Activated naive CD8-positive, alpha-beta T cell treated with anti-CD3 and anti-CD28 coated beads for 36 hours (primary cell): ENCODE measurements at places on chromosomes 5 and 9.

- H3K27me3 ChIP-seq = no peaks in the 10 kb centered on the region
- H3K36me3 ChIP-seq = peaks cover 11% of the 10 kb centered on the region
- no peak for DNase-seq
- peaks cover 7% of the 10 kb centered on the region for H3K4me1 ChIP-seq
These were observed 13.9 kb upstream of the CTNNAL1 start for GRCh38 chr9:109027176-109027575.

- H3K27ac ChIP-seq = no peak overlapping the region
- no peaks in the 10 kb centered on the region for H3K27me3 ChIP-seq
- H3K4me1 ChIP-seq = no peaks in the 10 kb centered on the region
- DNase-seq = no peak
- no peak overlapping the region for H3K4me3 ChIP-seq
- H3K36me3 ChIP-seq = no peaks in the 10 kb centered on the region
These were observed 778.3 kb downstream of the PRELID2 start for GRCh38 chr5:145056800-145057199.

- no peaks in the 10 kb centered on the region for H3K27me3 ChIP-seq
- peak; percentile 81 for DNase-seq
- peaks cover 16% of the 10 kb centered on the region for H3K4me1 ChIP-seq
- H3K27ac ChIP-seq = no peak overlapping the region
- no peaks in the 10 kb centered on the region for H3K36me3 ChIP-seq
- H3K4me3 ChIP-seq = peak overlapping the region; percentile 64
These were observed 10.2 kb downstream of the C9orf50 start for GRCh38 chr9:129610473-129611306.

GRCh38 chr5:135221187-135221473, 177.9 kb downstream of the MACROH2A1 start:
- no peaks in the 10 kb centered on the region for H3K36me3 ChIP-seq
- peaks cover 3% of the 10 kb centered on the region for H3K27me3 ChIP-seq
- DNase-seq = no peak
- no peaks in the 10 kb centered on the region for H3K4me1 ChIP-seq
- H3K27ac ChIP-seq = no peak overlapping the region

DNA sequence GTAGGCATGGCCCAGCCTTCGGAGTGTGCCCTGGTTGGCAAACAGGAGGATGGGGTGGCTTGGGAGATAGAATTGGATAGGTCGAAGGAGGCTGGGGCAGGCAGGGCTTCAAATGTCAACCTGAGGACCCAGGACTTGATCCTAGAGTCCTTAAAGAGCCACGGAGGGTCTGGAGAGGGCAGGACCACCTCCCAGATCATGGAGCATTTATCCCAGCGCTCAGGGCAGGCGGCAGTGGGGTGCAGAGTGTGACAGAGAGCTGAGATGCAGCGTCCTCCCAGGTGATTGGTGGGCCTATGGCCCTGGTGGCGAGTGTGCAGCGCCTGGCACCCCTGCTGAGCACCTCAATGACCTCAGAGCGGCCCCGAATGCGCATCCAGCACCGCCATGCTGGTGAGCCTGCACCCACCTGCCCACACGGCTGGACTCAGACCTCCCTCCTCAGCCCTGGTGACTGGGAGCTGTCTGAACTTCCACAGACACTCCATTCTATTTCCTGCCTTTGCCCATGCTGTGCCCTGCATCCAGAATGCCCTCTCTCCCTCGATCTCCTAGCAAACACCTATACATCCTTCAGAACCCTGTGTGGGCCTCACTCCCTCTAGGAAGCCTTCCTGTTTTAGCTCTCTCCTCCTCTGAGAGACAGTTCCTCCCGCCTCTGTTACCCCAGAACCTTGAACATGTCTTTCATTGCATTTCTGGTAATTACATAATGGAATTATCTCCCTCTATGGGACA, 6.3 kb downstream of the ADGRD2 start:
- peaks cover 17% of the 10 kb centered on the region for H3K27me3 ChIP-seq
- H3K36me3 ChIP-seq = no peaks in the 10 kb centered on the region
- DNase-seq = no peak
- no peak overlapping the region for H3K27ac ChIP-seq
- no peaks in the 10 kb centered on the region for H3K4me1 ChIP-seq
- H3K4me3 ChIP-seq = no peak overlapping the region

DNA sequence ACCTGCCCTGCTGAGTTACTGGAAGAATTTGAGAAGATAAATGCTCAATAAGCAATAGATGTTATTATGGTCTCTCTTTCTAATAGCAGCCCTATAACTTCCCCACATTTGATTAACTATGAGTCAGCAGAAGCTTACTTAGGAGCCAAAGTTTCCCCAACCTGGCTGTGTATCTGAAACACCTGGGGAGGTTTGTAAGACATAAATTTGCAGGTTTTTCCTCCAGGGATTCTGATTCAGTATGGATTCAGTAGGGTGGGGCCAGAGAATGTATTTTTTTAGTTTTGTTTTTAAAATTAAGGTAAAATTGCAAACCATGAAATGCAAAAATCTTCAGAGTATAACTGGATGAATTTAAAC, 44.9 kb upstream of the GNPDA1 start:
- H3K4me1 ChIP-seq = peaks cover 27% of the 10 kb centered on the region
- H3K4me3 ChIP-seq = no peak overlapping the region
- H3K27ac ChIP-seq = no peak overlapping the region
- H3K27me3 ChIP-seq = no peaks in the 10 kb centered on the region
- H3K36me3 ChIP-seq = no peaks in the 10 kb centered on the region

- peaks cover 55% of the 10 kb centered on the region for H3K36me3 ChIP-seq
- peaks cover 74% of the 10 kb centered on the region for H3K4me1 ChIP-seq
- peak overlapping the region; percentile 54 for H3K4me3 ChIP-seq
- H3K27ac ChIP-seq = peak overlapping the region; percentile 86
These were observed 17.2 kb downstream of the TRIM14 start for GRCh38 chr9:98101868-98102273.

- no peak for DNase-seq
- no peaks in the 10 kb centered on the region for H3K36me3 ChIP-seq
- H3K27me3 ChIP-seq = peaks cover 3% of the 10 kb centered on the region
- no peaks in the 10 kb centered on the region for H3K4me1 ChIP-seq
- no peak overlapping the region for H3K27ac ChIP-seq
These were observed 104.8 kb downstream of the GNA14 start for GRCh38 chr9:77543131-77543822.

DNA sequence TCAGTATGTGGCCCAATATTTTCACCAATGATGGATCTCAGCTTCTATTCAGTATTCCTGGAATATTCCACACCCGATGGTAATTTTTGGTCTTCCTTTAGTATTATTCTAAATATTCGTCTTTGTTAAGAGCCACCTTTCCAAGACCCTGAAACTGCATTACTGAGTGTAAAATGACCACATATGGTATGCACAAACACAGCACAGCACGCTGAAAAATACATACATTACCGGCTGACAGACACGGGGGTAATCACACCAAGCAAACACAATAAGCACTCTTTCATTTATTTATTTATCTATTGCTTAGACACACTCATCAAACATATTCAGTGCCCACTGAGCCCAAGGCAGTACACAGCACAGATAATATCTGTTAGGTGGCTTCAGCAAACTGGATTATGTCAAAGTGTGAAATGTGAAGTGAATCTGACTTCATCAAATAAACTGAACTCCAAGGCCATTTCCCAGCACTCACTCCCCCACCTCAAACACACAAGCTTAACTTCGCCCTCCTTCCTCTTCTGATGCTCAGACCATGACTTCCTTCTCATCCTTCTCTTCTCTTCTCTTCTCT, 1637.8 kb upstream of the C9orf72 start:
- no peak overlapping the region for H3K27ac ChIP-seq

GRCh38 chr9:107685901-107686300, 196.3 kb upstream of the KLF4 start:
- H3K4me3 ChIP-seq = no peak overlapping the region
- H3K27me3 ChIP-seq = peaks cover 9% of the 10 kb centered on the region
- DNase-seq = no peak
- H3K36me3 ChIP-seq = peaks cover 1% of the 10 kb centered on the region
- no peak overlapping the region for H3K27ac ChIP-seq
- no peaks in the 10 kb centered on the region for H3K4me1 ChIP-seq

DNA sequence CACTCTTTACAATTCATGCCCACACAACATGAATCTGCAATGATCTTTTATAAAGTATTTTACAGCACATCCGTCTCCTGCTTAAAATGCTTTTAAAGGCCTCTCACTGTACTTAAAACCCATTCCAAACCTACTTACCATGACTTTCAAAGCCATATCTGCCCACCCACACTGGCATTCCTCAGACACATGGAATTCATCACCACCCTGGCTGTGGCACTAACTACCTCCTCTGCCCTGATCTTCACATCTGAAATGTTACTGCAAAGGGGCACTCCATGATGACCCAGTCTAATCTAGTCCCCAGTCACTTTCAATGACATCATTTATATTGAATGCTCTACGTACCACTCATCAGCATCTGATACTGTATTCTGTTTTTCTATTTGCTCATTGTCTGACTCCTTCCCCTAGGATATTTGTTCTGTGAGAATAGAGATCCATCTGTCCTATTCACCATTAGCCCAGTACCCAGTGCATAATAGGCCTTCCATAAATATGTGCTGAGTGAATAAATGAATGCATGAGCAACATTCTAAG, 193.2 kb upstream of the KIF2A start:
- DNase-seq = no peak
- no peaks in the 10 kb centered on the region for H3K27me3 ChIP-seq
- no peak overlapping the region for H3K27ac ChIP-seq
- H3K36me3 ChIP-seq = no peaks in the 10 kb centered on the region
- no peaks in the 10 kb centered on the region for H3K4me1 ChIP-seq

GRCh38 chr9:136526625-136527066, 19.2 kb downstream of the NOTCH1 start:
- no peaks in the 10 kb centered on the region for H3K27me3 ChIP-seq
- H3K4me1 ChIP-seq = peaks cover 11% of the 10 kb centered on the region
- H3K36me3 ChIP-seq = peaks cover 3% of the 10 kb centered on the region
- H3K4me3 ChIP-seq = no peak overlapping the region
- H3K27ac ChIP-seq = no peak overlapping the region
- DNase-seq = no peak

DNA sequence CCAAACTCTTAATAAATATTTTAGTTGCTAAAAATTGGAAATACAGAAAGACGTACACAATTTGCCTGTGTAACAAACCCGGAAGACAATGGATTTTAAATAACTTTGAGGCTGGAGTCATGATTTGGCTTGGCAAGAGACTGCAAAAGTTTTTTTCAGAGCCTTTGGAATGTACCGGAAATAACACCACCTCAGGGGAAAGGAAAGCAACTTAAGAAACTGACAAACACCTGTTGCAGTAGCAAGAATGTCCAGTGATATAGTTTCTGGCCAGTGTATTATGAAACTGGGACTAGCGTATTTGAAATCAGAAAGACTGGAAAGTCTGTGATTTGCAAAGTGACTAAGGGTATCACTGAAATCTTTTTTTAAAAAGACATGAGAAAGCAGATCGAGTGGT, 842 bp downstream of the MUSK start:
- DNase-seq = no peak
- no peaks in the 10 kb centered on the region for H3K27me3 ChIP-seq
- H3K4me1 ChIP-seq = no peaks in the 10 kb centered on the region
- no peak overlapping the region for H3K4me3 ChIP-seq
- H3K27ac ChIP-seq = no peak overlapping the region

DNA sequence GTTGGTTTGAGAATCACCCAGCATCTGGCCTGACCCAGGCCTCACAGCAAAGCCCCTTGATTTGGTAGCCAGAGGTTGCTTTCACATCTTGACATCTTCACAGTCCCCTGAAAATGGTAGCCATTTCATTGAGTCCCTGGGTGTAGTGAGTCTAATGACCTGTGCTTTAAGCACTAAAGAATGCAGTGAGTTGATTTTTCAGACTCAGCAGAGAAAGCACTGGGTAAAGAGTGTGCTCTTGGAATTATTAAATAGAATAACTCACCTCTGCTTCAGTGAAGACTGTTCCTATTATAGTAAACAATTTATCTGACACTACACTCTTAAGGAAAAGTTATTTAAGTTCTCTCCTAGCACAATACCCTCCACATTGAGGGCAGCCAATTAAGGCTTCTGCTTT, 56.2 kb downstream of the PTCD2 start:
- DNase-seq = no peak
- H3K27me3 ChIP-seq = peaks cover 4% of the 10 kb centered on the region
- no peaks in the 10 kb centered on the region for H3K36me3 ChIP-seq

DNA sequence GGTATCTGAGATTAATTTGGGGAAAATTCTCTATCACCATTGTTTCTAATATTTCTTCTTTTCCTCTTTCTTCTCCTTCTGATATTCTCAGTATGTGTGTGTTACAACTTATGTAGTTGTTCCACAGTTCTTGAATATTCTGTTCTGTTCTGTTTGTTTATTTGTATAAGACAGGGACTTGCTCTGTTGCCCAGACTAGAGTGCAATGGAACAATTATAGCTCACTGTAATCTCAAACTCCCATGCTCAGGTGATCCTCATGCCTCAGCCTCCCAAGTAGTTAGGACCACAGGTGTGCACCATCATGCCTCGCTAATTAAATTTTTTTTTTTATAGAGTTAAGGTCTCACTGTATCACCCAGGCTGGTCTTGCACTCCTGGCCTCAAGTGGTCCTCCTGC, 145.8 kb upstream of the TUT7 start:
- H3K36me3 ChIP-seq = no peaks in the 10 kb centered on the region
- H3K27ac ChIP-seq = no peak overlapping the region
- peaks cover 27% of the 10 kb centered on the region for H3K27me3 ChIP-seq
- no peak for DNase-seq
- H3K4me1 ChIP-seq = no peaks in the 10 kb centered on the region

GRCh38 chr5:25190521-25191000, 545.8 kb upstream of the CDH10 start:
- no peaks in the 10 kb centered on the region for H3K27me3 ChIP-seq
- no peak overlapping the region for H3K27ac ChIP-seq
- no peaks in the 10 kb centered on the region for H3K36me3 ChIP-seq
- peak; percentile 7 for DNase-seq
- H3K4me3 ChIP-seq = no peak overlapping the region

DNA sequence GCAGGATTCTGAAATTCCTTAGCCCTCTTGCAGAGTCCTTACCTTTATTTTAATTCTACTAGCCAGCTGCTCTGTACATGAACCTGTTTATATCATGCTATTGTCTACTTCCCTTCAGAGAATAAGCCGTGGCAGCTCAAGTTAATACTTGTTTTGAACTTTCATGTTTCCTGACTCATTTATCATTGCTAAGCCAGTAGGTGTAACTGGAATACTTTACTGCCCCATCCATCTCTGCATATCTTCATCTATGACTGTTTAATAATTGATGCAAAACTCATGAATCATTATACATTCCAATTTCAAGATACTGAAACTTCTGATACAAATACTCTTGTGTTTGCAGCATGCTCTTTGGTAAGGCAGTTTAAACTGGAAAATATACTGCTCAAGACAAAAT, 174.7 kb downstream of the PPP2R2B start:
- DNase-seq = no peak
- H3K27ac ChIP-seq = no peak overlapping the region
- H3K4me3 ChIP-seq = no peak overlapping the region

DNA sequence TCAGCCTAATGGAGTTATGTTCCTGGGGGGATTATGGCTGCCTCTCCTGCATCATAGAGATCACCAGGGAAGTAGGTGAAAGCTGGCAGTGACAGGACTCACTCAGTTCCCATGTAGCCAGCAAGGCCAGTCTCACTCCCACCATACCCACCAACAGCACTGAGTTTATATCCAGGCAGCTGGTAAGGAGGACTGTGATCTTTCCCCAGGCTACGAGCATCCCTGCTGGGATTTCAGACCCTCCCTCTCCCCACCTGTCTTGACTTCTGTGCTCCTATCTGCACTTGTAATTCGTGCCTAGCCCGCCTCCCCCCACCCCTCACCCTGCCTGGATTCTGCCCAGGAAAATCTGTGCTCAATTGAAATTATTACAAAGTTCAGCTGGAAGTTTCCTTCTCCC, 499.1 kb upstream of the NUDT12 start:
- H3K27ac ChIP-seq = no peak overlapping the region
- DNase-seq = no peak
- H3K36me3 ChIP-seq = no peaks in the 10 kb centered on the region
- no peaks in the 10 kb centered on the region for H3K27me3 ChIP-seq
- H3K4me1 ChIP-seq = no peaks in the 10 kb centered on the region
